ENCODE measurements at places on chromosomes 6 and 20.

DNA sequence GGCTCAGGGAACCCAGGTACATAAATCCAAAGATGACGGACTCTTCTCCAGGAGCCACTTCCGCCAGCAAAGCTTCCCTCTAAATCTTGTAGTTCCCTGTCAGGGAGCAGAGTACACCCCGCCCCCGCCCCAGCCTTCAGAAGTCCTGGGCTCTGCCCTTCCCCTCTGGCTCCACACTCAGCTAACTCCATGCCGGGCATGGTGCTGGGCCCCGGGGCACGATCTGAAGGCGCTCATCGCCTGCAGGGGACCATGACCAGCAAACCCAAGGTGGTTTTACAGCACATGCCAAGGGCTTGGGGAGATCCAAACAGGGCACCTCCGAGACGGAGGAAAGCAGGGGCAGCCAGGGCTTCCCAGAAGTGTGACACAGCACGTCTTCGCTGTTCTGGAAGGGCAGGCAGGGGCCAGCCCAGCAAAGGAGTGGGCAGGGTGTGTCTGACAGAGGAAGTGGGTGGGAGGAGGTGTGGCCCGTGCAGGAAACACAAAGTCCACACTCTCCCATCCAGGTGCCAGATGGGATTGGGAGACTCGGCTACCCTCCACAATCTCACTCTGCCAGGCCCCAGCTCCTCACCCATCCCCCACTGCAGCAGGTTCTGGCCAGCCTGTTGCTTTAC is 41.6 kb upstream of the SLC22A2 start:
- DNase-seq: no peak

GRCh38 chr20:8394308-8394945 is 262.4 kb downstream of the PLCB1 start:
- DNase-seq: no peak

DNA sequence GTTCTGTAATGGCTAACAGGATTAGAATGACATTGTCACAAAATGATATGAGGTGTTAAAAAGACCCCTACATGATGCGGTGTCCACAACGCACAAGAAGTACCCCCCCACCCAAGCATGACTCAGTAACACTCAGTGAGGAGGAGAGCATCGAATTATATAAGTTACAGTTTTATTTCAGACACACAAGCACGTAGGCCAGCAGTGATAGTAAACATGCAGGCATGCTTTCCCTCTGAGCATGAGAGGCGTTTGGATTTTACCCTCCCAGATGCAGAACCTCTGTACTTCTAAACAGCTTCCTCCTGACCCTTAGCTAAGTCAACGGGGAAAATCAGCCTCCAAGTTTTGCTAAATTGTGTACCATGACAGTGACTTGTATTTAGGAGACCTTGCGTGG is 23.9 kb downstream of the GNAS start:
- no peak for DNase-seq

GRCh38 chr6:82408952-82409431 is 45.4 kb downstream of the TPBG start:
- DNase-seq: no peak

- DNase-seq: no peak
Measured at GRCh38 chr6:128259730-128260685, 260.4 kb downstream of the PTPRK start.
